Tibial nerve (tissue), 4 donors: ENCODE measurements at places on chromosomes 12 and 14.

- no peak for DNase-seq
Measured at GRCh38 chr12:107331912-107332311, 238.6 kb upstream of the CRY1 start.

GRCh38 chr12:98456041-98456440 lies 59.3 kb upstream of the TMPO start:
- no peak for DNase-seq

DNA sequence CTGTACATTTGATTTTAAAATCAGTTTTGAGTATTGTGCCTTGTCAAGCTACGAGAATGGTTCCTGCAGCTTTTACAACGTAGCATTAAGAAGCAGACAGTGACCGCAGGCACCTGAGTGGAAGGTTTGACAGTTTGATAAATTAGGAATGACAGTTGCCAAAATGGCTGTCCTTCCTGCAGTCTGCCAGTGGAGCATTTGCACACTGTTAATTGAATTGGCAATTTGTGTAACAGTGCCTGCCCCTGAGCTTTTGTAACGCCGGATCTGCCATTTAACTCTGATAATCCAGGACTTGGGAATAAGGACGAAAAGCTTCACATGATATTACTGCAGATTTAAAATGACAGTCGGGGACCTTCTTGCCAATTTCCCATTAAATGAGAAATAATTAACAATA lies 385.3 kb downstream of the NPAS3 start:
- no peak for DNase-seq

DNA sequence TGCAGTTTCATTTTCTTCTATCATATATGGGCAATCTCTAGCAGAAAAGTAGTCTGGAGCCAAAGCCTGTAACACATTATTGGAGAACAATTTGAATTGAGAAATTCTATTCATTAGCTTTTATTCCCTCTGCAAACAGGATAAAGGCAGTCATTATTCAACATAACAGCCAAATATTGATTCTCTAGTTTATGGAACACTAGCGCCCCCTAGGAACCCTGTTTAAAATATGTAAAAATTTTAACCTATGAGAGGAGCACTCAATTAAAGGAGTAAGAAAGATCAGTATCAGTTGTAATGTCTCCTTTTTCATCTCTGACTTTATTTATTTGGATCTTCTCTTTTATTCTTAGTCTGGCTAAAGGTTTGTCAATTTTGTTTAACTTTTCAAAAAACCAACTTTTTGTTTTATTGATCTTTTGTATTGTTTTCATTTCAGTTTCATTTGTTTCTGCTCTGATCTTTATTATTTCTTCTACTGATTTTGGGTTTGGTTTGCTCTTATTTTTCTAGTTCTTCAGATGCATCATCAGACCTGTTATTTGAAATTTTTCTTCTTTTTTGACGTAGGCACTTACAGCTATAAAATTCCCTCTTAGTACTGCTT lies 4.8 kb upstream of the LMNTD1 start:
- DNase-seq, result peak; percentile 68

DNA sequence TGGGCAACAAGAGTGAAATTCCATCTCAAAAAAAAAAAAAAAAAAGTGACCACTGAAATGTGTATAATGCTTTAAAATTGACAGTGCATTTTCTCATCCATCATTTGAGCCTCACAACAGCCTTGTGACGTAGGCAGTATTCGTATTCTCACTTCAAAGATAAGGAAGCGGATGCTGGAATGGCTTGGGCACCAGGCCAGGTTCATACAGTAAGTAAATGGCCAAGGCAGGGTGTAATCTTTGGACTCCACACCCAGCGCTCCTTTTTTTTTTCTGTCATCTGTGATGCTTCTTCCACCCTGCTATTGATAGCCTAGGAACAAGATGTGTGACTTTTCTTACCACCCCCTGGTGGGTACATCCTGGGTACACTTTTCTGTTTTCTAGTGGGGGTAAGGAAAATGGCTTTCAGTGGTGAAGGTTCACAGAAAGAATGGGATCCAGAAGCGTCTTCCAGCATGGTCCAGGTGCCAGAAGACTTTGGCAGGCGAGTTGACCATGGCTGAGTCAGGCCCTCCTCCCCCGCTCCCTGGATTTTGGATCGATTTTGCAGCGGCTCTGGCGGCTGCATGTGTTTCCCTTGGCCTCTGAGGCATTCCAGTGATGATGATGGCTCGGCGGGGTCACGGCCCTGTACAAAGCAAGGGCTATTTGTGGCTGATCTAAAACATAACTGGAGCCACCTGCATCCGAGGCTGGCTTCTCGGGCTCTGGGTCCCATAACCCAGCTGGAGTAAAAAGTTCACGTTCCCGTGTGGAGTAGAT lies 110.6 kb downstream of the CACNA1C start:
- peak; percentile 77 for DNase-seq

DNA sequence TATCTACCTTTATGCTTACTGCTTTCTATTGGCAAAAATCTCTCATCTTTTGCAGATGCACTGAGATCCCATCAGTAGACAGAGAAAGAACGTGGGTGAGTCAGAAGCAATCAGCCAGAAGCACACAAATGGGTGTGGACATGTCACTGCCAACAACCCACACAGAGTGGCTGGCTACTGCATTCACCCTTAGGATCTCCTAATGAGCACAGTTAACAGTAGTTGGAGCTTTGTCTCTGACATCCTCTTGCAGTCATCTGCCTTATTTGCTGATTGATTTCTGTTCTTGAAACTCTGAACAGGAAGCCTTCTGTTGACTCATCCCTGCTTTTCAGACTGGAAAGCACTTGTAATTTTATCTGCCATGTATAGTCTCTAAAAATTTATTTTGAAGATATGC lies 117.2 kb downstream of the RGS6 start:
- DNase-seq, result no peak

DNA sequence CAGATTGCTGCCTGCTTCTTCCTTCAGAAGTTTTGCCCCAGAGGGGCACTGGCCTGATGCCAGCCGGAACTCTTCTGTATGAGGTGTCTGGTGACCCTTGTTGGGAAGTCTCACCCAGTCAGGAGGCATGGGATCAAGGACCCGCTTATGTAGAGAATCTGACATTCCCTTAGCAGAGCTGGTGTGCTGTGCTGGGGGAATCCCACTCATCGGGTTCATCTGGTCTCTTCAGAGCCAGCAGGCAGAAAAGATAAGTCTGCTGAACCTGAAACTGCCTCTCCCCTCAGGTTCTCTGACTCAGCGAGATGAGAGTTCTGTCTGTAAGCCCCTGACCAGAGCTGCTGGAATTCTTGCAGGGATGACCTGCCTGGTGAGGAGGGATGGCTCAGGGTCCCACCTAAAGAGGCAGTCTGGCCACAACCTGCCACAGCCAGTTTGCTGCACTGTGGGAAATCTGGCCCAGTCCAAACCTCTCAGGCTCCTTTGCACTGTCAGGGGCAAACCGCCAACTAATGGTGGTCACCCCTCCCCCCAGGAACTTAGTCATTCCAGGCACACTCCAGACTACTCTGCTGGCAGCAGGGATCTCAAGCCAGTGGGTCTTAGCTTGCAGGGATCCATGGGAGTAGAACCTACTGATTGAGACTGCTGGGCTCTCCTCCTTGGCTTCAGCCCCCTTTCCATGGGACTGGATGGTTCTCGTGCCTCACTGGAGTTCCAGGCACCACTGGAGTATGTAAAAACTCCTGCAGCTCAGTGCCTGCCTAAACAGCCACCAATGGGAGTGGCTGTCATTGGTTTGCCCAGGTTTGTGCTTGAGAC lies 4.1 kb downstream of the CLEC2D start:
- DNase-seq, result no peak

DNA sequence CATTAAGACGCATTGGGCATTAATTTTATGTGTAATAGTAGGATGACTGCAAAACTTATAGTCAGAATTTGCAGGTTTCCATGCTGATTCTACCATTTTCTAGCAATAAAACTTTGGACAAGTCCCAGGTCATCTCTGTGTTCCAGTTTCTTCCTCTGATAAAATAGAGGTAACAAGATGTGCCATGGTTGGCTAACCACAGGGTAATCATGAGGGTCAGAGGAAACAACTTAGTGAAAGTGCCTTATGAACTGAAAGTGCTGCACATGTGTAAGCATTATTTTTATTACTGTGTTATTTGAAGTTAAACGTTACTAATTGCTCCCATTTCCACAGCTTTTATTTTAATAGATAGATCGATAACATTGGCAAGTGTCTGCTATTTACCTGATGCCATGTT lies 21.1 kb downstream of the SMCO2 start:
- no peak for DNase-seq

GRCh38 chr12:9033265-9033887 lies 44.0 kb downstream of the KLRG1 start:
- DNase-seq, result no peak

- no peak for DNase-seq
Measured at GRCh38 chr14:23816371-23816770, 137.2 kb upstream of the DHRS4 start.

DNA sequence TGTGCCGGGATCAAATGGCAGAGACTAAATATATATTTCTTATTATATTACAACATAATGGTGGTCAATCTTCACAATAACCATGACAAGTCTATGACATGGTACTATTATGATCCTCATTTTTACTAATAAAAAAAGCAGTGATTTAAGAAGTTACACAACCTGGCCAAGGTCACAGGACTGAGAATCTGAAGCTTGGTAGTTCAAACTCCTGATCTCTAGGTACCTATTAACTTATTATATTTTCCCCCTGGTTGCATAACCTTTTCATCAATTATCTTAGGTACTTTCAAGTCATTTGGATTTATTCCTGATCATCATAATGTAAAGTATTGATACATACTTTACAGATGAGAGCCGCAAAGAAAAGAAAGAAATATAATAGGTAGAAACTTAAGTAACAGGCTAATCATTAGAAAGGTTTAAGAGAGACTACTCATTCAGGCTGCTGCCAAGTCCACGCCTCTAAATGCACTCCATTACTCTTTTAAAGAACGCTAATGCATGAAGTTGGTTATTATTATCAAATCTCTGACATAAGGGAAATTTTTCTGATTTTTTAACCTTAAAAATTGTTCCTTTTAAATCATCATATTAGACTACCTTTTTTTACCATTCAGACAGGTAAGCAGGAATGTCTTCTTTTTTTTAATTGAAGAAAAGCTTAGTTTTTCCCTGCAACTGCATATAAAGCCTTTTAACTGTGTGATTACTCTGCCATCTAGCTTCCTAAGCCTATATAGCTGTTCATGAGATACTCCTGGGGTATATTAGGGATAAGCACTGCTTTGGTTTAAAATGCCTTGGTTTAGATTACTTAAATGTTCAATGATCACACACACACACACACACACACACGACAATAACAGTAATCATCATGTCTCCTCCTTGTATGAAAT lies 35.6 kb downstream of the RPS29 start:
- no peak for DNase-seq

- no peak for DNase-seq
Measured at GRCh38 chr12:124231980-124232653, 62.8 kb upstream of the RFLNA start.

GRCh38 chr14:24013654-24014514 lies 25.2 kb downstream of the DHRS4L2 start:
- DNase-seq, result peak; percentile 79

DNA sequence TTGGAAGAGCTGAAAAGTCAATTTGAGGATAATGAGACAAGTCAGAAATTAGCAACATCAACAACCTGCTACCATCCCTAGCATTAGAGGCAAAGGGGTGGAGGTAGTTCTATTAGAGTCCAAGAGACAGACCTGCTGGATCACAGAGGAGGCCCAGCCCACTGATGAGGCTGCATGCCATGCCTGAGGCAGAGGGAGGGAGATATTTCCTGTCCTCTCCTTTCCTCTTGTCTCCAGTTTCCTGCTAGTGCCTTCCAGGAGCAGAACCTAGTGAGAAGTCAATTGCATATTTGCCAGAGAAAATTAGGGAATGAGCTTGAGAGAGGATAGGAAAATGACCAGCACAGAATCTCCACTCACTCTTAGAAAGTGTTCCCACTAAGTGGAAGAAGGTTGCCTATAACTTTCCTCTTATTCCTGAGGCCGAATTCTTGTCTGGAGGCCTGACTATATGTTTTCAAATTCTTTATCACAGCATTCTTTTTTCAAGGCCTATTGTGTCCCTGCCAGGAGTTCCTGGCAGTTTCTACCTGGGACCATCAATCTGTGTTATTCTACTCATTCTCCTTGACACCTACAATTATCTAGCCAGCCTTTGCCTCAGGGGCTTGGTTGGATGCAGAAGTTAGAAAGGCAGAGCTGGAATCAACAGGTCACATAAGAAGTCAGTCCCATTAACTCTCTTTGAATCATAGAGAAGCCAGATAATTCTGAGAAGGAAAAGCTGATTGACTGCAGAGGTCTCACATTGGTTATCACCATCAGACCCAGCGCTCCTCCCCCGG lies 121.9 kb downstream of the EMP1 start:
- DNase-seq, result no peak

GRCh38 chr12:5451251-5451650 lies 19.3 kb downstream of the NTF3 start:
- DNase-seq, result no peak

- peak; percentile 7 for DNase-seq
Measured at GRCh38 chr12:41709463-41710285, 435.0 kb downstream of the GXYLT1 start.

DNA sequence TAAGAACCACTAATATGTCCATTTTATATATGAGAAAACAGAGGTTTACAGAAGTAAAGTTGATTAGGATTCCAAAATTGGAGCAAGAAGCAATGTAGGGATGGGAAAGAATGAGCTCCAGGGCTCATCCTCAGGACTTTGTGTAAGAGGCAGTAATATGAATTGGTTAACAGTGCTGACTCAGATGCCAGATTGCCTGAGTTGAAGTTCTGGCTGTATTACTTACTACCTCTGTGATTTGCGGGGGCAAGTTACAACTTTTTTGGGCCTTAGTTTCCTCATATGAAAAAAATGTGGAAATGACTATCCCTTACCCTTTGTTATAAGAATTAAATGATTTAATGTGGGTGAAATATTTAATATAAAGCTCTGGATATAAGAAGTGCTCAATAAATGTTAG lies 35.1 kb upstream of the PPP2R5E start:
- no peak for DNase-seq

GRCh38 chr12:60349232-60349978 lies 753.6 kb downstream of the SLC16A7 start:
- DNase-seq, result no peak

GRCh38 chr14:101082436-101083384 lies 179.2 kb upstream of the RTL1 start:
- DNase-seq, result no peak

DNA sequence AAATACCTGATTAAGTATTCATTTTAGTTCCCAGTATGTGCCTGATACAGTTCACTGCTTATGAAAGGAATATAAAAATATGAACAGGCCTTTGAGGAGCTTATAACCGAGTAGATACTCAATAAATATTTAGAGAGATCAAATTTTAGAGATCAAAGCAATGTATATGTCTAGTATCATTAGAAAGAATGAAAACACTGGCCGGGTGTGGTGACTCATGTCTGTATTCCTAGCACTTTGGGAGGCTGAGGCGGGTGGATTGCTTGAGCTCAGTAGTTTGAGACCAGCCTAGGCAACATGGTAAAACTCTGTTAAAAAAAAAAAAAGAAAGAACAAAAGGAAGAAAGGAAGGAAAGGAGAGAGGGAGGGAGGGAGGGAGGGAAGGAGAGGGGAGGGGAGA lies 113.2 kb upstream of the EEA1 start:
- no peak for DNase-seq

- no peak for DNase-seq
Measured at GRCh38 chr12:19588951-19589350, 149.7 kb downstream of the AEBP2 start.

- no peak for DNase-seq
Measured at GRCh38 chr14:98733536-98733935, 538.5 kb downstream of the BCL11B start.

GRCh38 chr12:55818140-55818728 lies 393 bp downstream of the ORMDL2 start:
- no peak for DNase-seq
